ENCODE measurements at places on chromosomes 12 and 14.

GRCh38 chr12:41327096-41327895 is 139.2 kb downstream of the PDZRN4 start:
- DNase-seq, result no peak

- DNase-seq, result no peak
Observed at GRCh38 chr14:70080076-70080475, 108.7 kb downstream of the SLC8A3 start.

DNA sequence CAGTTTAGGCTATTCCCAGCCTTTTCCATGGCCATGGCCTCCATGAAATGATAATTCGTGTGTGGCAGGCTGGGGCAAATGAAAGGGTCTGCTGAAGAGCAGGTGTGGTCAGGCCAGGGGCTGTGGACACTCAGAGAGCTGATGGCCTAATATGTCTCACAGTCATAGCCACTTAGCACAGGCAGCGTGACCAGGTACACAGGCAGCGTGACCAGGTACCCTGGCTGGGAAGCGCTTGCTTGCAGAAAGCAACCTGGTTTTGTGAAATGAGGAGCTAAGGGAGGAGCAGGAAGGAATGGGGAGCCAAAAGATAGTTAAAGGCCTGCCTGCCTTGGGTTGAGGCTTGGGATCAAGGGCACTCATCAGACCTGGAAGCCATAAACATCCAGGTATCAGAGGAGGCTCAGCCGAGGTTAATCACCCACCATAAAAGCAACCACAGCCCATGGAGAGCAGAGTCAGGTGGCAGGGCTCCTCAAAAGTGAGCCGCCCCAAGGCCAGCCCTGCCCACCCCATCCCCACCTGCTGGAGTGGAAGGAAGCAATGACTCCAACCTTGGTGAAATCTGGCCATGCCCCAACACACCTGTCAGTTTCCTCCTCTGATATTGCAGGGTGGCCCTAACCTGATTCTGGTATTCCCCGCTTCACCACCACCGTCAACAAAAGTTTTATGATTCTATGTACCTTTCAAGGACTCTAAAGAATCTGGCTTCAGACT is 8.0 kb upstream of the KRT8 start:
- DNase-seq, result no peak

GRCh38 chr12:9049520-9050133 is 60.3 kb downstream of the KLRG1 start:
- DNase-seq, result no peak

DNA sequence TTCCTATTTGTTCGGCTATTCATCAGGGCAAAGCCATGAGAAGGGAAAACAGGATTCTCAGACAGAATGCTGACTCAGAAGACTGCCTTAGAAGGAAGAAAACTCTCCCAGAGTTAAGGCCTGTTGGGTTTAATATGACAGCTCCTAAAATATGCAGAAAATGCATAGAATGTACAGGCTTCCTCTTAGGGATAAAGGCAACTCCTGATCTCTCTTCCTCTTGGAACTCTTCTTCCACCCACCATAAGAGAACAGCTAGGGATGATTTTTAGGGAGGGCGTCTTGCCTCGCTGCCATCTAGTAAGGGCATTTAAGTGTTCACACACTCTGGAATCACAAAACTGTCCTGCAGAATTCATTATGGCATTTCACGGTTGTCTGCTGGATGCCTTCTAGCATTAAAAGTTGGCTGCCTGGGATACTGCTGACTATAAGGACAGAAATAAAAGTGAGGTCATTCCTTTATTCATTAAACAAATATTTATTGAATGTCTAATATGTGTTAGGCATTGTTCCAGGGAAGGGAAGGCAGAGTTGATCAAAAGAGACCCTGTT is 73.7 kb downstream of the DCAF5 start:
- DNase-seq, result no peak

DNA sequence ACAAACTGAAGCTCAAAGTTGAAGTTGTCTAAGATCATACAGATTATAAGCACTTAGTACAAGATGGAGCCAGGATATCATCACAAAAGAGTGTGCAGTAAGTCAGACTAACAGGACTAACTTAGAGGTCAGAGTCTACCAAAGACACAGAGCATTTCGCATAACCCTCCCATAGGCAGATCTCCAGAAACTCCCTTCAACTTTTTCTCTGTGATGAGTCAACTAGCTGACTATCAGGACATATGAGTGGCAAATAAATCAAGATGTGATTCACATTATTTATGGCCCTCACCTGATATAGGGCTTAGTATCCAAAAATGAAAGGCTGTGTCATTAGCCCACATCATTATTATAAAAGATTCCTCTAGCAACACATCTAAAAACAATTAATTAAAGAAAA is 484.6 kb downstream of the GALC start:
- no peak for DNase-seq

GRCh38 chr14:103561381-103562178 is 877 bp downstream of the BAG5 start:
- no peak for DNase-seq

GRCh38 chr12:31876568-31877424 is 82.4 kb upstream of the RESF1 start:
- DNase-seq, result no peak

GRCh38 chr12:118398940-118399339 is 22.6 kb downstream of the SUDS3 start:
- DNase-seq, result no peak
